ENCODE measurements at places on chromosomes 16 and 17.

DNA sequence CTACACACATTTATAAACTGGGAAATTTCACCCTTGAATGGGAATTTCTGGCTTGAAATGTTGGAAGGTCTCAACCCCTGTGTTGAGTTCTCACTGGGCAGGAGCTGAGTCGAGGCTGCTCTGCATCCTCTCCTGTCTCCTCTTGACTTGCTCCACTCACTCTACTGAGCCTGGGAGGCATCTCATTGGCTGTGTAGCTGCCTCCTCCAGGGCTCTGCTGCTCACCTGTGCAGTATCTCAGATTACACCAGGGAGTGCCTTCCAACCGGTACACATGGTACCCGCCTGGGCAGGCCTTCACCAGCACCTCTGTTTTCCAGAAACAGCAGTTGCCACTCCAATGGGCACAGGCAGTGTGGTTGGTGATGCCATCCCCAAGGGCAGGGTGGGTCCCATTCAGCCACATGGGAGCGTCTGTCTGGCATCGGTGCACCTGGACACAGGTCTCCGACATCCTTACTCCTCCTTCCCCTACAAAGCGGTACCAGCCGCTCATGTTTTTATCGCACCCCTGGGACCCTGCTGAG, 3.7 kb downstream of the GP2 start:
- no peak for DNase-seq

DNA sequence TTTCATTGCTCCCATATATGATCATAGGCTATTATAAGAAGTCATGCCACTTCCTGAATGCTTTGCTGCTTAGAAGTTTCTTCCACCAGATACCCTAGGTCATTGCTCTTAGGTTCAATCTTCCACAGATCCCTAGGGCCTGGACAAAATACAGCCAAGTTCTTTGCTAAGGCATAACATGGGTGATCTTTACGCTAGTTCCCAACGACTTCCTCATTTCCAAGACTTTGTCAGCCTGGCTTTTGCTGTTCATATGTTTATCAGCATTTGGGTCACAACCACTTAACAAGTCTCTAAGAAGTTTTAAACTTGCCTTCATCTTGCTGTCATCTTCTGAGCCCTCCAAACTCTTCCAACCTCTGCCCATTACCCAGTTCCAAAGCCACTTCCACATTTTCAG, 20.1 kb upstream of the DLX3 start:
- DNase-seq = no peak

DNA sequence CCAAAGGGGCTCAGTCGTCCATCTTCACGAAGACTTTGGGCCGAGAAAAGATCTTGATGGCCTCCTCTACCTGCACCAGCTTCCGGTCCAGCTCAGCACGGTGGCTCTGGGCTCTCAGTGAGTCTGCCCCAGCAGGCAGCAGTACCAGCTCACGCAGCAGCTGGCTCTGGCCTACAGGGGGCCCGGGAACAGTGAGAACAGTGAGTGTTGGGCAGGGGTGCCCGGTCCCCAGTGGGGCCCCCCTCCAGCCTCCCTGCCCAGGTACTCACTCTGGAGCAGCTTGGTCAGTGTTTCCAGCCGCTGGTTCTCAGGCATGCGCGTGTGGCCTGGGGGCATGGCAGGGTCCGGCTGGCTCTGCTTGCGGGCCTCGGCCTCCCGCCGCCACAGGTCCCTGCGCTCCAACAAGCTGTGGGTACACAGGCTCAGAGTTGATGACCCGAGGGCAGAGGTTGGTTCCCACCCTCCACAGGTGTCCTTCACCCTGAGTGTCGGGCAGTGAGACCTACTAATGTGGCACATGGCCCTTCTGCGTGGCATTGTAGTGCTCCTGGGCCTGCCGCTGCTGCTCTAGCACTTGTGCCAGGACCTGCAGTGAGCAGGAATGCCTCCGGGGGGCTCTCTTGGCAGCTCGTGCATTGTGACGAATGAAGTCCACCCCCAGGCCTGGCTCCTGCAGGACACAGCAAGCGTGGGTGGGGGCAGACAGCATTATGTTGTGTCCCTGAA, 2.6 kb downstream of the PARD6A start:
- DNase-seq = no peak

- DNase-seq = no peak
These were observed 7.4 kb upstream of the CACNA1H start for GRCh38 chr16:1145383-1146100.

DNA sequence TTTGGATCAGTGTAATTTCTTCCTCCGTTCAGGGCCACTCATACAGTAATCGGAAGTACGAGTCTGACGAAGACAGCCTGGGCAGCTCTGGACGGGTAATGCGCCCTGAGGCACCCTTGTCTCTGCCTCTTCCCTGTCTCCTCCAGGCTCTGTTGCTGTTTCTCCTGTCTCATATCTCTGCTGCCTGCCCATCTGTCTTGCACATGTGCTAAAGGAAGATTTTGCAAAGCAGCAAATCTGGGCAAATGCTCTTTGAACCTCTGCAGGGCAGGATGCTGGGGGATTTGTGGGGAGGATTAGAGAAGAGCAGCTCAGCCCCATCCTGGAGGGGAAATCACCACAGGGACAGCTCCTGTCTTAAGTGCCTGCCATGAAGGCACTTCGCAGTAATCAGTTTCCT, 32.4 kb upstream of the POLR3E start:
- DNase-seq = no peak

Data from mammary epithelial cell (primary cell).